ENCODE measurements at places on chromosomes 6 and 20.

GRCh38 chr6:150491811-150492172, 107.9 kb upstream of the PLEKHG1 start:
- DNase-seq: no peak

GRCh38 chr20:34713194-34713943, 9.2 kb downstream of the TP53INP2 start:
- DNase-seq: no peak

DNA sequence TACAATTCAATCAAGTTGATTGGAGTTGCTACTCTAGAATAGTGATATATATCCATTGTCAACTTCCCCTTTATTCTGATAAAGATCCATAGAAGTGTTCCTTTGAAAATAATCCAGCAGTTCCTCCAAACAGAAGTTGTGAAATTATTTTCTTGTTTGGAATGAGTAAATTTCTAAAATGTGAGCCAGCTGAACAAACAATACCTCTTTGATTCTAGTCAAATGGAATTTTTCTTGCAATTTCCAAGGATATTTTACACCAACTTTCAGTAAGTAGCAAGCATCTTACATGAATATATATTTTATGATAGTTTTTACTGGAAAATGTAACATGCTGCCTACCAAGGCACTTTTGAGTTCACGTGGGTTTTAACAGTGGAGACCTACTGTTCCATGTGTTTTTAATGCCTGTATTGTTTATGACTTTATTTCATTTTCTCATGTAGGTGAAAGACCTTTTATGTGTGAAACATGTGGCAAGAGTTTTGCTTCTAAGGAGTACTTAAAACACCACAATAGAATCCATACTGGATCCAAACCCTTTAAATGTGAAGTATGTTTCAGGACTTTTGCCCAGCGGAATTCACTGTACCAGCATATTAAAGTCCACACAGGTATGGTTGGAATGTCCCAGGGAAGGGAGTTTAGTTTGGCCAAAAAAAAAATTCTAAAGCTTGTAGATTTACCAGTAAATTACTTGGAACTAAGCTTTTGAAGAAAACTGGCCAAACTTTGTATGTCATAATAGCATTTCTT, 6.5 kb downstream of the GZF1 start:
- DNase-seq: no peak

GRCh38 chr6:16418151-16418550, 179.8 kb downstream of the GMPR start:
- no peak for DNase-seq

DNA sequence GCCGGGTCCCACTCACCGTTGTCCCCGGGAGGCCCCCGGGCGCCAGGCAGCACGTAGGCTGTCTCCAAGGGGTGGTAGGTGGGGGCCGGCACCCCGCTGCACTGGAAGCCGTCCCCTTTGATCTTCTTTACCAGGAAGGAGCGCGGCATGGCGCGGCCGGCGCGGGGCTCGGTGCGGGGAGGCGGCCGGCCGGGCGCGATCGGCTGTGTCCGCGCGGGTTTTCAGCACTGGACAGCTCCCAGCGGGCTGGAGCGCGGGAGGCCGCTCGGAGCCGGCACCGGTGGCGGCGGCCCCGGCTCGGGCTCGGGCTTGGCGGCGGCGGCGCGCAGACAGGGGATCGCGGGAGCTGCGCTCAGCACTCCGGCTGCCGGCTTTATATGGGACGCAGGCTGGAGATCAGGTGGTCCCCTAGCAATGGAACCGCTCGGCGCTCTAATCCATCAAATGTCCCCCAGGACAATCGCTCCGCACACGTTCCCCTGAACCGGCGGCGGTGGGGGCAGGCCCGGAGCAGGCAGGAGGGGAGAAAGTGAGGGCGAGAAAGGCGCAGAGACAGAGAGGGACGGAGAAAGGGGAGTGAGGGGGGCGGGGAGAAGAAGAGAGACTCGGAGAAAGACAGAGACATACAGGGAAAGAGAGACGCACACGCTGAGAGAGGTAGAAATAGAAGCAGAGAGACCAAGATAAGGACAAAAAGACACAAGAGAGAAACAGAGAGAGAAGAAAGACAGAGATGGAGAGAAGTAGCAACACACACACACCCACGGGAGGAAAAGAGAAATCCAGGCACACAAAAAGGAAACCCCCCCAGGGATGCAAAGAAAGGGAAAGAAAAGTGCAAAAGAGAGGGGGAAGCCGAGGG, at the start of gene SCRT2:
TSS of gene SCRT2 (minus strand) at position 350 of the 862 bp plus-strand sequence. CDS start at position 149, 201 bp downstream.
- DNase-seq: no peak

GRCh38 chr20:43034981-43035724, 154.6 kb downstream of the PTPRT start:
- DNase-seq: no peak

- no peak for DNase-seq
Observed at GRCh38 chr6:100182313-100182712, 188.3 kb upstream of the MCHR2 start.

- no peak for DNase-seq
Observed at GRCh38 chr6:89475634-89476033, 42.7 kb downstream of the ANKRD6 start.

DNA sequence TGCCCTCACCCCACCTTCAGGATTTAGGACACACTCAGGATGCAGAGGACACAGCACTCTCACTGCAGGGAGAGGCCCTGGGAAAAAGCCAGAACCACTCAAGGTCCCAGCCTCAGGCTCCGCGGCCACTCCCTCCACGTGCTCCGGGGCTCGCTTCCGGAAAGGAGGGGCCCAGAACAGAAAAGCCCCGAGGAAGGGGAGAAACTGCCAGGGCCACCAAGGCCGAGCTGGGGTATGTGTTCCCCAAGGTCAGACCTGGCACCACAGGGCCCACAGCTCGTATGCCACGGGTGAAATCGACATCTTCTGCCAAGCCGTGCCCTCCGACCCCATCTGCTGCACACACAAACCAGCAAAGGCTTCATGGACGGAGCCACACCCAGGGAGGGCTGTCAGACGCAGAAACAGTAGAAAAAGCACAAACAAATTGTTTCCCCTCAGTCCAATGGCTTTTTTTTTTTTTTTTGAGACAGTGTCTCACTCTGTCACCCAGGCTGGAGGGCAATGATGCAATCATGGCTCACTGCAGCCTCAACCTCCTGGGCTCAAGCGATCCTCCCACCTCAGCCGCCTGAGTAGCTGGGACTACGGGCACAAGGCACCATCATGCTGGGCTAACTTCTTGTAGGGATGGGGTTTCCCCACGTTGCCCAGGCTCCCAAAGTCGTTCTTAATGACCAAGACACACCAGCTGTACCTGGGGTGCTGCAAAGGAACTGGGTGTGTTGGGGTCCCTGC, 33.4 kb downstream of the SLC2A4RG start:
- no peak for DNase-seq

DNA sequence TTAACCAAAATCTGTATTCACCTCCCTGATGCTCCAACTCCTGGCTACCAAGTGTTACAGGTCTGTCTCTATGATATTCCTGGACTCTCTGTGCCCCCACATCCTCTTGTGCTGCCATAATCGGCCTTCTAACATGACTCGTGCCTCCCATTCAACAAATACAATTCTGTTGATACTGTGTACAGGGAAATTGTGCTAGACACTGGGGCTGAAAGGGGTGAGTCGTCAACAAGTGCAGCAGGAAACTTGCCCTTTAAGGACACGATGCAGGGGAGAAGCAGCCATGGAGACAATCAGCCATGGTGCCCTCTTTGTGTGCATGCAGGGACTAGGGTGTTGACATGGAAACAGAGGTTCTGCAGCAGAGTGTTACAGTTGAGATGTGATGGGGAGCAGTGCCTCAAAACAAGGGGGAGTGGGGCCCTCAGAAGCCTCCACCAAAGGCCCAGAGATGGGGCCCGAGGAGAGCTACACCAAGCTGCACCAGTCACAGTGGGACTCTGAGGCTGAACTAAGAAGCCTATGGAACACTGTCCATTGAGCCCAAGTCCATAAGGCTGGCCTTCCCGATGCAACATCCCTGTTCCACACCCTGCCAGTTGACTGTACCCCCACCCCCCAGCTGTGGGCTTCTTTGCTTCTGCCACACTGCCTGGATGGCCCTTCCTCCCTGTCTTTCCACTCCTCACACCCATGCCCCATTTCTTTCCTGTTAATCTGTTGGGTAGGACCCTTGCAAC, 3.1 kb downstream of the PCED1A start:
- no peak for DNase-seq

DNA sequence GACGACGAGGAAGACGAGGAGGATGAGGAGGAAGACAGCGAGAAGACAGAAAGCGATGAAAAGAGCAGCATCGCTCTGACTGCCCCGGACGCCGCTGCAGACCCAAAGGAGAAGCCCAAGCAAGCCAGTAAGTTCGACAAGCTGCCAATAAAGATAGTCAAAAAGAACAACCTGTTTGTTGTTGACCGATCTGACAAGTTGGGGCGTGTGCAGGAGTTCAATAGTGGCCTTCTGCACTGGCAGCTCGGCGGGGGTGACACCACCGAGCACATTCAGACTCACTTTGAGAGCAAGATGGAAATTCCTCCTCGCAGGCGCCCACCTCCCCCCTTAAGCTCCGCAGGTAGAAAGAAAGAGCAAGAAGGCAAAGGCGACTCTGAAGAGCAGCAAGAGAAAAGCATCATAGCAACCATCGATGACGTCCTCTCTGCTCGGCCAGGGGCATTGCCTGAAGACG, 116.9 kb downstream of the TMEM242 start:
- no peak for DNase-seq

GRCh38 chr6:21202521-21202920, 391.0 kb upstream of the SOX4 start:
- DNase-seq: no peak

GRCh38 chr6:73108949-73109348, 116.3 kb downstream of the KHDC1L start:
- no peak for DNase-seq

- DNase-seq: no peak
Observed at GRCh38 chr20:14882157-14882556, 544.7 kb upstream of the FLRT3 start.

DNA sequence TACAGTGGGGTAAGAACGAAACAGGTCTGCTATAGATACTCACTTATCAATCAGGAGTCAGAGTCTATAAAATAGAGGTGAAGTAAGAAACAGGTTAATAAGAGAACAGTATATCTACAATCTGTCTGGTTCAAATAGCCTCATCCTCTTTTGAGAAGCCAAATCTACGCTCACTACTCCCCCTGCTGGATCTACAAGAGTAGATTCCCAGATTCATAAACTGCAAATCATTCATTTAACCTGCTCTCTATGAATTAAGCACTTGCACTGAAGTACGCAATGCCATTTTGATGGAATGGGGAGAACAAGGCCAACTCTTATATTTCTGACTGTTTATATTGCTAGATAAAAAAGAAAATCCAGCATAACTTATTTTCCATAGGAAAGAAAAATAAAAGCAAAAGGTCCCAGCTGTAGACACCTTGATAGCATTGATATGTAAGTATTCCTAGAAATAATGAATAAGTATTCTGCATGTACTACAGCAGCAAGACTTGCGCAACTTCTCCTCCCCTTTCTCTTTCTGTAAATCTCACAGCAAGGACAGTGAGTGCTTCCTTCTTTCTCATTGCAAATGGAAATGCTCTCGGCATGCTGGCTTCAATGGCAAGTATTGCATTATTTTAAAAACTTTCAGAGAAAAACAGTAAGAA, 92.3 kb downstream of the RFX6 start:
- DNase-seq: no peak
